Activated T-helper 1 cell treated with anti-CD3 and anti-CD28 coated beads, Interleukin-2, amount 50 U/mL, for 16 hours (primary cell): ENCODE measurements at places on chromosomes 1 and 21.

DNA sequence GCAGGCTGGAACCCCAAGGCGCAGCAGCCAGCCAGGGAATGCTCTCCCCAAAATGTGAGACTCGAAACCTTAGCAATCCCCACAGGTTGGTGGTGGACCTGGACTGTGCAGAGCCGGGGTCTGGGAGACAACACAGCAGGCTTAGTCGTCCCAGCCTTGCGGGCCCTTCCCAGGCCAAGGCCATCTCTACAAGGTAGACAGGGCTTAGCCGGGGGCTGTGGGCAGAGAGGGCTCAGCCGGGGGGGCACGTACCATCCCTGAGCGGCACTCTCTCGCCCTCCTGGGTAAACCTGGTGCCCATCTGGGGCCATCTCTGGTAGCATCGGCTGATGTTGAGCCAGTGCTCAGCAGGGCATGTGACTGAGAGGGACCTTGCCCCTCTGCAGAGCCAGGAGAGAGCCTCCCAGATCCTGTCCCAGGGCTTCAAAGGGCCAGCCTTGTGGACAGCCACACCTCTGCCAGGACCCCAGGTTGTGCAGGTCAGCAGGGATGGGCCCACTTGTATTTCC is 2.2 kb upstream of the ACTRT2 start:
- DNase-seq: no peak

DNA sequence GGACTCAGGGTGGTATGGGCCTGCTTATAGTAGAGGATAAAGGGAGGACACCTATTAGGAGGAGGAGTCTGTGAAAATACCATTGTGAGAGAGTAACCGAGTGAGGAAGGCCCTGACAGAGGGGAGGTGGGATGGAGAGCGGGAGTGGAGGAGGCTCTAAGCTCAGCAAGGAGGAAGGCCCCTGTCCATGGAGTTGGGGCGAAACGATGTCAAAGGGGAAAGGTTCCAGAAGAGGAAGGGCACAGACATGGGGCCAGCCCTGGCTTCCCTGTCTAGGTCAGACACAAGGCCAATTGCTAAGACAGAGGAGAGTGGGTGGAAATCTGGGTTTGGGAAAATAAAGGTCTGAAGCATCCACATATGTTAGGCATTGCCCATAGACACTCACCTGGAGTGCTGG is 44.2 kb downstream of the ELK4 start:
- DNase-seq: no peak

- no peak for DNase-seq
Observed at GRCh38 chr1:171790318-171790717, 8.9 kb downstream of the METTL13 start.

GRCh38 chr1:81650776-81651175 is 150.0 kb upstream of the ADGRL2 start:
- no peak for DNase-seq
